ENCODE measurements at places on chromosomes 6 and 20.

- no peak for DNase-seq
Measured at GRCh38 chr6:19399406-19399805, 437.8 kb upstream of the ID4 start.

DNA sequence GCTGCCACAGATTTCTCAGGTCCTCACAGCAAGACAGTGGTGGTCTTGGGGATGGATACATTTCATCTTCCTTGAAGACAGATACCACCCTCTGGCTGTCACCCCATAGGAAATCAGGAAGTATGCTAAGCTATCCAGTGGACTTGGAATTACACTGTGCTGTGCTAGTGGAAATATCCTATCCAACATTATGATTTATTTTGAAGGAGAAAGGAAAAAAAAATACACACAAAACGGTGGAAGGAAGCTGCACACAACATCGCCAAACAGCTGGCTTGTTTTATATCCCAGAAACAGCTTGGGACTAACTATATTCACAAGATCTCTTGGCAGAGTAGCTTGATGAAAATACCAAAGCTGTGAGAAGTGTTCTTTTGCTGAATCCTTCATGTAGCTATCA, 257.6 kb downstream of the LAMA2 start:
- no peak for DNase-seq

DNA sequence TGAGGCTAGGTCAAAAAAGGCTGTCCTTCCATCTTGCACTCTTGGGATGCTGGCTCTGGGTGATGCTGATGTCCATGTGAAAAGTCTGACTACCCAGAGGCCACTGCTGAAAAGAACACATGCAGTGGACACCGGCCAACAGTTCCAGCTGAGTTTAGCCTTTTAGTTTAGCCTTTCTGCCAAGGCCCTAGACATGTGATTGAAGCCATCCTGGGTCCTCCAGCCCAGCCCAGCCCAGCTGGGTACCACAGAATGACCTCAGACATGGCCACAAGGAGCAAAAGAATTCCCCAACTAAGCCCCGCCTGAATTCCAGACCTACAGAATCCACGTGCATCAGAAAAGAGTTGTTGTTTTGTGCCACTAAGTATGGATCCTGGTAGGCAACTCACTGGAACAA, 17.4 kb downstream of the PIGT start:
- DNase-seq: no peak

- no peak for DNase-seq
Measured at GRCh38 chr20:58762120-58762519, 69.5 kb downstream of the NPEPL1 start.

DNA sequence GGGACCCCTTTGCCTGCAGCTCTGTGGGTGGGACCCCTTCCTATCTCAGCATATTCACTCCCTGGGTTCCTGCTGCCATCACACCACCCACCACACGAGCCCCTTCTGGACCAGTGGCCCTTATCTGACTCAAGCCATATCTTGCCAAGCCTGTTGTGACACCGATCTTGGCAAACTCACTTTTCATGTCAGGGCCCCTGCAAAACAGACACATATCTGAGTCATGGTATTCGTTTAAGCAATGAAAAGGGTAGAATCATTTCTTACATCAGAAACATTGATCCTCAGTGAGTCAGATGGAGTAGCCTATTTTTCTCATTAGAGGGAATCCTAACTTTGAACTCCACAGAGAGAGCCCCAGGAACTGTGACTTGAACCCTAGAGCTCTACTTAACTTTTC, 10.6 kb downstream of the RAET1E start:
- DNase-seq: no peak

DNA sequence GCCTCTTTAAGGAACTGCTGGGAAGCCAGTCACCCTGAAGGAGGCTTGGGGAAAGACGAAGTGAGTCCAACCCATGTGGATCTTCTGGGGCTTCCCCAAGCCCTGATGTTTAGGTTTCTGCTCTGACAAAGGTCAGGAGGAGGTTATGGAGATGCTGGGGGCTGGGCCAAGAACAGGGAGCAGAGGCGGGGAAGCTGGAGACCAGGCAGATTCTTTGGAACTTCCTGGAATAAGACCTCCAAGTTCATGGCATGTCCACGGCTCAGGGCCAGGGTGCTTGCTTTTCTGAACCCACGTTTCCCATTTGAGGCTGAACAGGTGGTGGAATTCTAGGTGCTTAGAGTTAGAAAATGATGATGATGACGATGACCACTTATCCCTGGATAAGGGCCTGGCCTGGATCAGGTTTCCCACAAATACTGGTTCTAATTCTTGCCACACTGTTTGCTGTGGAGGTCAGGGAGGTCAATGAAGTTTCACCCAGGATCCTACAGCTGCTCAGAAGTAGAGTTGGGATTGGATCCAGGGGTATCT, 30.0 kb upstream of the TGM2 start:
- no peak for DNase-seq

DNA sequence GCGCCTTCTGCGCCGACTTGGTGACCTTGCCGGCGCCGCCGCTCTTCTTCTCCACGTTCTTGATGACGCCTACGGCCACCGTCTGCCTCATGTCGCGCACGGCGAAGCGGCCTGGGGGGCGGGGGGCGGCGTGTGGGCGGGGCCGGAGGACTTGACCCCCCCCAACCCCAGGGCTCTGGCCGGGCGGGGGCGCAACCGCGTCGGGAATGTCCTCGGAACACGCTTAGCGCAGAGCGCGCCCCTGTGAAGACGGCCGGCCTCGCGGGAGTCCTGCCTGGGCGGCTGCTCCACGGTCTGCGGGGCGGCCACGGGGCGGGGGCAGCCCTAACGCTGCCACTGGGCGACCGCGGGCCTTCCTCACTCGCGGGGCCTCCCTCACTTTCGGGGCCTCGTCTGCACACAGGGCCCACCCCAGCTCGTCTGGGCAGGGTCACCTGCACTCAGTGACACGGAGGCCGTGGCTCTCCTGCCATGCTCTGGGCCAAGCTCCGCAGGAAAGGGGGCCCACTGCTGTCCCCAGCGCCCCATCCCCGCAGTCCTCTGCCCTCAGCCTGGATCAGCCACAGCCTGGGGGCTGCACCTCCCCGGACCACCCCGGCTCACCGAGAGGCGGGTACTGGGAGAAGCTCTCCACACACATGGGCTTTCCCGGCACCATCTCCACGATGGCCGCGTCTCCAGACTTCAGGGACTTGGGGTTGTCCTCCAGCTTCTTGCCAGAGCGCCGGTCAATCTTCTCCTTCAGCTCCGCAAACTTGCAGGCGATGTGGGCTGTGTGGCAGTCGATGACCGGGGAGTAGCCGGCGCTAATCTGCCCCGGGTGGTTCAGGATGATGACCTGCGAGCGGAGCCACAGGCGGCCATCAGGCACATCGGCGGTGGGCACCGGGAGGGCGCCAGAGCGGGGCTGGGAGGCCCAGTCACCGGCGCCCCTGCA, 10.3 kb downstream of the EEF1A2 start:
- no peak for DNase-seq

DNA sequence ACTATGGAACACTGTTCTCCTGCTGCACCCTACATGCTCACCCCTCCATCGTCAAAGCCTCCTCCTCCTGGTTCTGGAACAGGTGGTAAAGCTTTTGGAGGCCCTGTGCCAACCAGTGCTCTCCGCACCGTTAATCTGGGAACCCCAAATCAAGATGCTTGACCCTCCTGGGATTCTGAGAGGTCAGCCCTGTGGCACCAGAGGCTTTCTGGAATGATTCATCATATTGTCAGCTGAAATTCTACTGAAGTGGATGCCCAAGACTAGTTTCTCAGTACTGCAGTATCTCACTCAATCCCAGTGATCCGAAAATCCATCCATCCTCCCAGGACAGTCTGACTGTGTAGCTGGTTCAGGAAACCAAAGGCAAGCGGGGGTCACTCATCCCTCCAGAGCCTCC, 92.7 kb downstream of the TRERF1 start:
- DNase-seq: no peak

GRCh38 chr20:43170771-43171170, 18.9 kb downstream of the PTPRT start:
- no peak for DNase-seq

DNA sequence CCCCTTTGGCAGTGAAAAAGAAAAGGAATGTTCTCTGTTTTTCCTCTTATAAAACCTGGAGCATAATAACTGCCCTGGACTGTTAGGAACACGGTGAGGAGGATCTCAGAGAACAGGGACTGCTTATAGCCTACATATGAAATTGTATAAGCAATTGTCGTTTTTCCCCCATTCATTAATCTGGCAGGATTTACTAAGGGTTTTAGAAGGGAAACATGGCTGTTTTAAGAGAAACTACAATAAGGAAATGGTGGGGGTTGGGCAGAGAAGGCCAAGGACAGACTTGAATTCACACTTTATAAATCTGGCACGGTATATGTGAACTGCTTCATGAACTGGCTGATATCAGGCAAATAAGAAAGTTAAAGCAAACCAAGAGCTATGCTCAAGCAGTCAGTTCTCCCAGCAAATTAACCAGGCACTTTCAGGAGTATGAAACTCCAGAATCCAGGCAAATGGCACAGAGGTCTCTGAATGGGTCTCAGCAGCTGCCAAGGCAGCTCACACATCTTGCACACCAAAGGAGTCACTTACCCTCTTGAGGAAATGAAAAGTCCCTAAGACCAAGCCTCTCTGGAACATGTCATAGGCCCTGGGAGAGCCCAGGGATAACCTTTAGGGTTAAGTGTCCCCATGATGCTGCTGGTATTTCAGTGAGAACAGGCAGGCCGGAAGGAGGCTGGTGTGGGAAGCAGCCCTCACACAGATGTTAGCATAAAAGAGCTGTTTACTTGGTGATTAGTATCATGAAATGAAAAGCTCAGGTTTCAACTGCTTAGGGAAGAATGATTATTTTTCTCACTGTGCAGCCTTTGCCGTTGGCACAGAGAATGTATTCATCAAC, 260.5 kb upstream of the MARCKS start:
- DNase-seq: no peak

DNA sequence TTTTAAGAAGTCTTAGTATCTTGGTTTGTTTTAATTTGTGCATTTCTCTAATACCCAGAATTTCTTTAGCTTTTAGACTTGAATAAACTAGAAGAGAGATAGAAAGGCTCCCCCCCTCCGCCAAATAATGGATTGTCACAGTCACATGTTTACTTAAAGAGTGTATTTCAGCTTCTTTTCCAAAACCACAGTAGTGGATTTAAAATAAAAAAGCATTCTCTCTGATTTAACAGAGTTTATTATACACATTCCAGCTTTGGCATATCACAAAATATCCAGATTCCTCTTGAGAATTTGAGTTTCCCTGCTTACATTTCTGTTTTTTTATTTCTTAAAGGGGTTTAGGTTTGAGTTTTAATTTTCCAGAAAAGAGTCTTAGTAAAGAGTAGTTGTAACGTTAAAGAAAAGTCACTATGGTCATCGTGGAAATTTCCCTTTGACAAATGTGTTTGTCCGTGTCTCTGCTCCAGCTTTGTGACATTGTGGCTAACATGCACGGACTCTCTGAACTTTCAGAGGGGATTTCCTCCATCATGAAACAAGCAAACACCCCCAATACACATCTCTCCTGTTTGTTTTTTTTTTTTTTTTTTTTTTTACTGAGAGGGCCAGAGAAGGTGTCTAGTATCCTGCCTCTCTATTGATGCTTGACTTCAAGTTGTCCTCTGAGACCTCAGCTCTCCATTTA, 113.5 kb upstream of the SUPT3H start:
- DNase-seq: no peak

- DNase-seq: no peak
Measured at GRCh38 chr6:1082285-1082935, 229.5 kb upstream of the FOXQ1 start.

GRCh38 chr6:37061157-37061804, 55.8 kb downstream of the FGD2 start:
- no peak for DNase-seq

GRCh38 chr20:46195264-46196036, 77.3 kb downstream of the CD40 start:
- DNase-seq: no peak

GRCh38 chr20:46207793-46208192, 89.7 kb downstream of the CD40 start:
- no peak for DNase-seq

- no peak for DNase-seq
Measured at GRCh38 chr6:47028835-47029360, 13.2 kb downstream of the ADGRF1 start.

DNA sequence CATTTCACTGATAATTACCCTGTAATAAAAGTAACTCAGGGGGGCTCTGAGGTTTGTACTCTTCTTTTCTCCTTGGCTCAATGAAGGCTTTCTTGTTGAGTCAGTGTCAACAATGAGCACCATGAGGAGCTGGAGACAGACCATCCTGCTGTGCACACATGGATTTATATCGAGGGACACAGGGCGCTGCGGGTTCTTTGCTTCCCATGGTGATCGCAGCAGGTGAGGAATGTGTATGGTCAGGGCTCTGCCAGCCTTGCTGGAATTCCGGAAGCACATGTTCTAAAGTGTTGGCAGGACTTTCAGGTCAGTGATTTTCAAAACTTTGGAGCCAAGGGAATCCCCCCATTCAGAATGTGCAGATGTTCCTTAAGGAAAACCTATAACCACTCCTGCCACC, 27.1 kb downstream of the SMOC2 start:
- DNase-seq: no peak

DNA sequence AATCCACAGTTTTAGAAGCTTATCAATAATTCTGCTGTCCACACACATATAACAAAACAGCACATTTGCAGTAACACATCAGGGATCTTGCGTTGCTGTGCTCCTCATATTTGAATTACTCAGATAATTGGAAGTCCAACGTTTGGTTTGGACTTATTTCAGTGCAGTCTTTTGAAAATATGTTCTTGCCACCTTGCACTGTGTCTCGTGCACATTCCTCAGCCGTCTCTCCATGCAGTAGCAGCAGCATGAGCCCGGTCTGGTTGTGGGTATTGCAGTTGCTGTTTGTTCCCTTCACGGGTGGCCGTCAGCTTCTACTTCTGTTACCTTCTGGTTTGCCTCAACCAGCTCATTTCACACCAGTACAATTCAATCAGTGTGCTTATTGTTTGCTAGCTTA, 215.5 kb downstream of the SLC24A3 start:
- no peak for DNase-seq
